Naive thymus-derived CD8-positive, alpha-beta T cell (primary cell): ENCODE measurements at places on chromosomes 5 and 9.

DNA sequence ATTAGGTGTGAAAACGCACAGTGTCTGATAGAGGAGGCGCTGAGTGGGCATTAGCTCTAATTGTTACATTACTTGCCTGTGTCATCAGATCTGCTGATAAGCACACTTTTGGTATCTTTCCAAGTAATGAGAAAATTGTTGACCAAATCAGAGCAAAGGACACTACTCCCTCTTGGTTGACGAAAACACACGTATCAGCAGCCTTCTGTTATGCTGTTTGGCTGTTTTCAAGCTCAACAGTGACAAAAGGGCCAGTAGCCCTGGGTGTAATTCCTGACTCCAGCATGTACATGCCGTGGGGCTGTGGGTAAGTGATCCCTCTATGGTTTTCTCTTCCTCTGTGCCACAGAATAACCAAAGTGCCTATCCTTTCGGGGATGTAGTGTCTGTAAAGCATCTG lies 151.4 kb downstream of the AUH start:
- no peak for DNase-seq

DNA sequence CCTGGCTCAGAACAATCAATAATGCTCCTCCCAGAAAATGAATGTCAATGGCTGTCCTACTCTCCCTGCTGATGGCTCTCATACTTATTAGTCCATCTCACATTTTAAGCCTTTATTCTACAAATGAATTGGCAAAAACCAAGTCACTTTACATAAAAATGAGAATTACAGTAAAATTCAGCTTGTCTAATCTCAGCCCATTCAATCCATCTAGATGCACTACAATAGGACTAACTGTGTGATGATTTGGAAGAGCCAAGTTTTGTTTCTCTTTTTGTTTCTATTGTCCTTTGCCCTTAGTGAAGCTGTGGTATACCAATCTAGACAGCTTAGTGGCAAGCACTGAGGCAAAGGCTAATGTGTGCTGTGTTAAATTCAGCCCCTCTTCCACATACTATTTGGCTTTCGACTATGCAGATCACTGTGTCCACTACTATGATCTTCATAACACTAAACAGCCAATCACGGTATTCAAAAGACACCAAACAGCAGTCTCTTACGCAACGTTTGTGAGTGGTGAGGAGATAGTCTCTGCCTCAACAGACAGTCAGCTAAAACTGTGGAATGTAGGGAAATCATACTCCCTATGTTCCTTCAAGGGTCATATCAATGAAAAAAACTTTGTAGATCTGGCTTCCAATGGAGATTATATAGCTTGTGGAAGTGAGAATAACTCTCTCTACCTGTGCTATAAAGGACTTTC lies 140.8 kb upstream of the ZNF462 start:
- DNase-seq, result no peak

DNA sequence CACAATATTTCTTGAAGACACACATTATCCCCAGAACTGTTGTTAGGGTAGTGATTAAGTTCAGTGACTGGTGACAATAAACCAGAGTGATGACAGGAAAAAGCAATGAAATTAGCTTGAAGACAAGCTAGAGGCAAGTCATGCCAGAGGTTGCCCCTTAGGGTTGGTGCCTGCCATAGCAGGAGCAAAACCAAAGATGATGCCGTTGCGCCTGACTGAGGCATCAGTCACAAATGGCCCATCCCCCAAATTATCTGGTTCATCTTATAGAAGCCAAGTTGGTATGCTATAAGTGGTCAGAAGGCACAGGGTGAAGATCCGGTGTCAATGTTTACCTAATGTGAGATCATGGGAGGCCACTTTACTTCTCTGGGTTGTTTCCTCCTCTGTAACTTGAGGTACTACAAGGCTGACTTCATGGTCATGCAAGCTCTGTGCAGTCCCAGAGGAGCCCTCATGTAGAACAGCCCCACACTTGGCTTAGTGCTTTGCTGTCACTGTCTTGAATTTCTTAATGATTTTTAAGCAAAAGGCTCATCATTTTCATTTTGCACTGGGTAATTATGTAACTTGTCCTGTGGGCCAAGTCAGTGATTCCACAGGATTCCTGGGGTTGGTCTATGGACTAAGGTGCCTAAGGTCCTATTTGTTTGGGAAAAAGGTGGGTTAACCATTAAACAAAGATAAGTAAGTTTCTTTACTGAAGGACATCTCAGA lies 211.3 kb downstream of the MAN2A1 start:
- DNase-seq, result no peak

- DNase-seq, result no peak
These were observed 73.6 kb upstream of the RETREG1 start for GRCh38 chr5:16690243-16690852.

DNA sequence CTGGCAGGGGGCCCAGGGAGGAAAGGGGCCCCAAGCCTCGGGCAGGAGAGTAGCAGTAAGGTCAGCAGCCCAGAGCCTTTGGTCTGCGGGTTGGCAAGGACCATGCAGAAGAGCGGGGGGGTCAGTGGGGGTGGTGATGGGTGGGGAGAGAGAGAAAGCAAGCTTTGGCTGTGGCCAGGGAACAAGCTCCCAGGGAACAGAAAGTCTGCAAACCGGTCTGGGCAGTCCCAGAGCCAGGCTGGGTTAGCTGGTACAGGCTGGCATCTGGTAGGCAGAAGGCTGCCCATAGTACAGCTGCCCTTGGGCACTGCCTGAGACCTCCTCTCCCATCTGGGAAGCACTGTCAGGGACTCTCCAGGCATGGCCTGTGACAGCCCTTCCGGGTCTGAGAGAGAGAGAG lies 10.5 kb upstream of the EPB41L4B start:
- no peak for DNase-seq
